ENCODE measurements at places on chromosomes 1 and 21. TPM values are rescaled to one million over a fixed set of nuclear protein-coding genes. Genes with fewer than 3 reads are reported as not detected.

TRIM67 gene
- total RNA-seq = 0.17 TPM

OVAAL gene
- total RNA-seq = not detected

ATAD3C gene
- total RNA-seq = 0.17 TPM

SPRR2G gene
- total RNA-seq = not detected

ALX3 gene
- total RNA-seq = not detected

SHISAL2A gene
- not detected for total RNA-seq

MROH9 gene
- 0.26 TPM for total RNA-seq

DISC1 gene
- total RNA-seq = 4.3 TPM

C1orf53 gene
- 3.0 TPM for total RNA-seq
